ENCODE measurements at places on chromosomes 12 and 14. TPM values are rescaled to one million over a fixed set of nuclear protein-coding genes. Genes with fewer than 3 reads are reported as not detected.

DNA sequence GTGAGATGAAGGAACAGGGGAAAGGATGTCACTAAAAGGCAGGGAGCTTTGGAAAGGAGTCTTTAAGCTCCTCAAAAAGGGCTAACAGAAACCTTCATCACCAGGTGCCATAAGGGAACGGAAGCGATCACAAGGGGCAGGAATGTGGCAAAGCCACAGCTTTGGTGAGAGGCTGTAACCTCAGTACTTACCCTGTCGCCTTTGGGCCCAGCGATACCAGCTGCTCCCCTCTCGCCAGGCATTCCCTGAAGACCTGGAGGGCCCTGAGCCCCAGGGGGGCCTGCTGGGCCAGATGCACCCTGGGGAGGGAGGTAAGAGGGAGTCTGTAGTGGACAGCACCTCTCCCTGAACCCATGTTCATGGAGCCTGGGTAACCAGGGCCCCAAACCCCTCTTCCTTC, 18.9 kb downstream of the TMEM106C start:
- no peak for DNase-seq

- no peak for DNase-seq
Observed at GRCh38 chr14:89827265-89827664, 127.3 kb downstream of the EFCAB11 start.

- peak; percentile 71 for DNase-seq
Observed at GRCh38 chr12:115060477-115061168, 376.6 kb upstream of the TBX3 start.

GRCh38 chr14:60561845-60562746, 53.1 kb downstream of the SIX6 start:
- peak; percentile 68 for DNase-seq

GRCh38 chr12:74152370-74152769, 385.3 kb upstream of the ATXN7L3B start:
- DNase-seq, result no peak

DNA sequence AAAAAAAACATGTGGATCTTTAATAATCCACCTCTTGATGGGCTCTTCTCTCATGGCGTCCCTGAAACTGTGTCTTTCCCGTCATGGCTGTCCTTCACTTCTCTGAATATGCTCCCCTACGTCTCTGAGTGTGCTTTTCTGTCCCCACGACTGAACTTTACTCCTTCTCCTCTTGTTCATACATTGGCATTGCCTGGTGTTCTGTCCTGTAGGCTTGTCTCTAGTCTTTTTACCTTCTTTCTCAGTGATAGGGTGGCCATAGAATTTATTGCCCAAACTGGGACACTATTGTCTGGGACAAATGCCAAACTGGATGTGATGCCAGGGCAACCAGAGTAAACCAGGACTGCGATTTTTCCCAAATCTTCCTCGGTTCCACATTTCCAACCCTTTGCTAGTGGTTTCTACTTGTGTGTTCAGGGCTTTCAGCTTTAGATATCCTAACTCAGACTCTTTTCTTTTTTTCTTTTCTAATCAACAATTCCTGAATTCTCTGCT, 202.2 kb downstream of the ATP23 start:
- DNase-seq, result peak; percentile 45

DNA sequence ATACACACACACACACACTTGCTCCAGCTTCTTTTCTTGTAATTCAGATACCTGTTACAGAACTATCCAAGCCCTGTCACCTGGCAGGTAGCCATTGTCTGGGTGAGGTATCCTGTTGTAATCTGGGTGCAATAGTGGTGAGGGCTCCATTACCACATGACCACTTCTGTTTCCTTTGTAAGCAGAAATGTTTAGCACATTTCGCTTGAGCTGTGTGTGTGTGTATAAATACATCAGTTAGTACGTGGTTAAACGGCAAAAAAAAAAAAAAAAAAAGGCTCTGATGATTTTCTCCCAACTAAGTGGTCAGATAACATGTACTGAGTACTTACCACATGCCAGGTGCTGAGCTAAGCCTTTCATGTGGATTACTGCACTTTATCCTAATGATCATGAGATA, 129.3 kb upstream of the SSTR1 start:
- DNase-seq, result no peak

GRCh38 chr12:120265473-120266179, at the start of gene PXN:
Gene PXN, minus strand, starts transcription at chr12:120265730. Its CDS starts 101 bp downstream, at chr12:120265629.
- peak; percentile 63 for DNase-seq

DNA sequence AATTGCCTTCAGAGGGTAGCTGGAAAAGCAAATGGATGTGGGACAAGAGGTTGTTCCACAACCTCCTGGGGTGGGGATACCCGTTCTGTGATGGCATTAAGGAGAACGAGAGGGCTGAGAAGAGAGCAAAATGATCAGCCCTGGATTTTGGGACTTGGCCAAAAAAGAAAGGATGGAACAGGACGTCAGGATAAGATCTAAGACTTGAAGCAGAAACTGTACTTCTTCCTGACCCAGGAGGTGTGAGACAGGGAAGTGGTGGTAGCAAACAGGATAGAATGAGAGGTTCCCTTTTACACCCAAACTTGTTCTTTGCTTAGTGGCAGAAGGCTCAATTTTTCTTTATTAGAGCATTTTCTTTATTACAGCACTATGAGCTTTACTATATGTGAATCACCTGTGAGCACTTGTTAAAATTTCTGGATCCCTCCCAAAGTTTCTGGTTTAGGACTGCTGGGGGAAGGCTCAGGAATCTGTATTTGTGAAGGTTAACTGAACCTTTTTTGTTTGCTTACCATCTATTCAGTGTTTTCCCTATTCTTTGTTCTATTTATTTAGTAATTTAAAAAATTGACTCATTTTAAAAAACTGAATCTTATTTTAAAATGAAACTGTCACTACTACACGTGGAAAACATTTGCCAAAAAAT, 59.2 kb downstream of the ERC1 start:
- peak; percentile 17 for DNase-seq

- DNase-seq, result no peak
Observed at GRCh38 chr12:72197790-72198189, 74.4 kb upstream of the TRHDE start.

SUPT16H gene
- 115 TPM for total RNA-seq

CLEC4D gene
- total RNA-seq, result not detected

AMDHD1 gene
- total RNA-seq, result 1.5 TPM

TOMM20L gene
- not detected for total RNA-seq

GDF3 gene
- total RNA-seq, result not detected

TPPP2 gene
- total RNA-seq, result not detected

C1RL gene
- 14.3 TPM for total RNA-seq

All from M059J (cell line).